ENCODE measurements at places on chromosomes 1 and 21.

DNA sequence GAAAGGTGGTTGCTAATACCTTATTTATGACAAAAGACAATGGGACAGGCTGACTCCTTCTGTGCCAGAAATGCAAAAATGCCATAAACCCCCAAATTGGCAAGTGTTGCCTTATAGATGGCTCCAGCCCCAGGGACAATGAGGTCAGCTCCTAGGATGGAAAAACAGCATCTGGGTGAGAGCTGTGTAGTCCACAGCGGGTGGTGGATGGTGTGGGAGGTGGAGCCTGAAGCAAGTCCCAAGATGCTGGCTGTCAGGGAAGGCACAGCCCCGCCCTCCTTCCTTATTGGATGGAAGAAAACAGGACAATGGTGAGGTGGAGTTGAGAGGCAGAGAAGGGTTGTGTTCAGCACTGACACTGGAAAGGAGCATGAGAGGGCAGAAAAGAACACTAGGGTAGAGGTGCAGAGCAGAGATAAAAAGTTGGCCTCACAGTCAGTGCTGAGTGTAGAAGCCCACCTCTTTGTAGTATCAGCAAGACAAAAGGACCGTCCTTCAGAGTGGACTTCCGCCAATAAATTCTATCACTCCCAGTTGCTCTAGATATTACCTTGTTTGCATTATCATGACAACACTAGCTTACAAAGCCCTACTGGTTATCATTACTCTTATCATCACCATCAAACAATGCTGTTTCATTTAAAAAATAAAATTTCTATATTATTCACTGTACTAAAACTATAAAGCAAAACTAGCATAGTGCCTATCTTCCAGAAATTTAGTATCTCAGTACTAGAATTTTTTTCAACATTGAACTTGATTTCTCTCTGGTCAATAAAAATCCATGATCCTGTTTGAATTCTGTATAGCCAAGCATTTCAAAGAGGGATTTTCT lies 3.7 kb upstream of the SDE2 start:
- DNase-seq: peak; percentile 42

DNA sequence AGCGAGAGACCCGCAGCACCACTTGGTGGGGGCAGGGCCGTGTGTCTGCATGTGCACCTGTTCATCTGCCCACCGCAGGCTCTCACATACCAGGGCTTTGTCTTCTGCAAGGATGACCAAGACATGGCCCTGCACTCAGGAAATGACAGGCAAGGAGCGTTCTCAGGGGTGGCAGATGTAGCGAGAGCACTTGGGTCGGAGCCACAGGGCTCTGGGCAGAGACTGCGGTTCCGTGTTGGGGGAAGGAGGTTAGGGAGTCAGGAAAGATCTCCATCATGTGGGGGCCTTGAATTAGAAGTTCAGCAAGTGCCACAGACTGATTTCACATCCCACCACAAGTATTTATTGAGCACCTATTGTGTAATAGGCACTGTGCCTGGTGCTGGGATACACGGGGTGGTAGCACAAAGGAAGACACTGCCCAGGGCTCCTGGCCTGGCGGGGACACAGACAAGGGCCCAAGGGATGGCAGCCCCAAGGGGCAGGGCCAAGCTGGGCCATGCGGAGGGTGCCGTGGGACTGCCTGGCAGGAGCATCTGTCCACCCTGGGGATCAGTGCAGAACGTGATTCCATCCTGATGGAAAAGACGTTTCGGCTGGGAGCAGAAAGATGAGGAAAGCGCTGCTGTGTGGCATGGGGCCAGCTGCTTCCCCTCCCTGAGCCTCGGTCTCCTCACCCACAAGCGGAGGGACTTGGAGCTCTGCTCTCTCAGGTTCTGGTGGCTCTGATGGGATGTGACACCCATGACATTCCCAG lies 11.4 kb upstream of the SPSB1 start:
- no peak for DNase-seq

- no peak for DNase-seq
Observed at GRCh38 chr1:167548059-167548932, 5.3 kb downstream of the CREG1 start.

DNA sequence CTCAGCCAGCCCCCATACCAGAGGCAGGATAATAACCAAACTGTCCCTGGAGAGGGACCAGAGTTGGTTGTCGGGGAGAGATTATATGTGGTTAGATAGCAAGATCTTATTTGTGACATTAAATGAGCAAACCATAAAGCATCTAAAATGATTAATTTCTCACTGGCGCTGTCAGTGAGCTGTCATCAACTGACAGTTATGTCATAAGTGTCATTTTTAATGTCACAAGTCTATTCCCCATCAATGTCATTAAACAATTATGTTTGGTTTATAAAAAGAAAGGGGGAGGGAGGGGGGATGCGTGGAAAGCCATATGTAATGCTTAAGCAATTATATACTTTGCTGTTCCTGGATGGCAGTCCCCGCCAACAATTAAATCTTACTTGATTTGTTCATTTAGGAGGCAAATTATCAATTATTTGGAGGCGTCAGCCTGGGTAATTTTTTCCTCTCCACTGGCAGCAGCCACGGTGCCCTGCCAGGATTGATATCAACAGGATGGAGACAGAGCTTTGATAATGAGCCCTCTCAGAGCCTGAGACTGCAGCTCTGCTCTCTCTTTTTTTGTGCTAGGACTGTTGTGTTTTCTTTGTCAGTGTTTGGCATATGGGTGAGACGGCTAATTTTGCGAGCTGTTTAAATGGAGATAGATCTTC lies 333.6 kb upstream of the CAMK1G start:
- DNase-seq: no peak

GRCh38 chr1:117671781-117672501 lies 66.1 kb downstream of the TENT5C start:
- DNase-seq: peak; percentile 70

DNA sequence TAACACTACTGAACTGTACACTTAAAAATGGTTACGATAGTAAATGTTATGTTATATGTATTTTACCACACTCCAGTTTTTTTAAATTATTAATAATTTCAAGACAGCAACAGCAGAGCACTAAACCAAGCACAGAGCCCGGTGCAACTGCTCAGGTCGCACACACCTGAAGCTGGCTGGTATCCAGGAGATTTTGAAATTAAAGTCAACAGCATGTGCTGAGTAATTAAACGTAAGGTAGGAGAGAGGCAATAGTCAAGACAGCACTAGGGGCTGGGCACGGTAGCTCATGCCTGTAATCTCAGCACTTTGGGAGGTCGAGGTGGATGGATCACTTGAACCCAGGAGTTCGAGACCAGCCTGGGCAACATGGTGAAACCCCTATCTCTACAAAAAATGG lies 35.1 kb upstream of the SLC30A10 start:
- no peak for DNase-seq

- DNase-seq: no peak
Observed at GRCh38 chr1:93704052-93704451, 22.4 kb upstream of the BCAR3 start.

DNA sequence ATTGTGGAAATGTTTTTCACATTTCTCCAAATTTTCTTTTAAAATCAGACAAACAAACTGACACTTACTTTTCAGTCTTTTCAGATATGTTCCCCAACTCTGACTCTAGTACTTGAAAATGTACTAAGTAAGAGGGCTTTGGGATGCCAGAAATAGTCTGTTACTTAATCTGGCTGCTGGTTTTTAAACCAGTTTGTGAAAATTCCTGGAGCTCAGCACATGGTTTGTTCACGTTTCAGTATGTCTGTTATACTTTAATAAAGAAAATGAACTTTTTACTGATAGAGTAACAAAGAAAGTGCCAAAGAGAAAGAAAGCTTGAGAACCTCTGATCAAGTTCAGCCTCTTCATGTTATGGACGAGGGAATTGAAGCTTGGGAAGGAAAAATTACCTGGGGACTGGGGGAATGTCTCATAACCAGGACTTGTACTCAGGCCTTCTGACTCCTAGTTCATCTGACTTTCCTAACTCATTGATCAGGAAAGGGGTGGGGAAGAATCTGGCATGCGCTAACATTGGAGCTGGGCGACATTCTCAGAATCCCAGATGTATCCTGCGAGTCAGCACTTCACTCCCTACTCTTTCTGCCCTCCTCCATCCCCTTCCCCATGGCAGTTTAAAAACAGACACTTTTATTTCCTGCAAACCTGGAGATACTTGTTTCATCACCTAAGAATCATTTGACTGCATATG lies 30.8 kb upstream of the DNAJC6 start:
- peak; percentile 10 for DNase-seq

DNA sequence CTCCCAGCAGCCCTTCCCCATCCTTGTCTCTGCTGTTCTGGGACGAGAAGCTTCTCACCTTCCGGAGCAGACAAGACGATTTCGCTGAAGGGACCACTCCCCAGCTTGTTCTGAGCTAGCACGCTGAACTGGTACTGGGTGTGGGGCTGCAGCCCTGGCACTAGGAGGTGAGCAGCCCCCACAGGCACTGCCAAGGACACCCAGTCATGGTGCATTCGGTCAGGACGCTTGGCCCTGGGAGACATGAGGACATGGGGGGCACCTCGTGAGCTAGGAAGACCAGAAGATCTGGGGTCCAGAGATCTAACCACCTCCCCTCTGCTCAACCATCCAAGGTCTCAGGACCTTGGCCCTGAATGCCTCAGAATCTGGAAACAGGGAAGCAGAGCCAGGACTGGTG lies 5.3 kb upstream of the TAGLN2 start:
- DNase-seq: no peak

- DNase-seq: no peak
Observed at GRCh38 chr1:1068517-1069055, 5.5 kb downstream of the RNF223 start.

DNA sequence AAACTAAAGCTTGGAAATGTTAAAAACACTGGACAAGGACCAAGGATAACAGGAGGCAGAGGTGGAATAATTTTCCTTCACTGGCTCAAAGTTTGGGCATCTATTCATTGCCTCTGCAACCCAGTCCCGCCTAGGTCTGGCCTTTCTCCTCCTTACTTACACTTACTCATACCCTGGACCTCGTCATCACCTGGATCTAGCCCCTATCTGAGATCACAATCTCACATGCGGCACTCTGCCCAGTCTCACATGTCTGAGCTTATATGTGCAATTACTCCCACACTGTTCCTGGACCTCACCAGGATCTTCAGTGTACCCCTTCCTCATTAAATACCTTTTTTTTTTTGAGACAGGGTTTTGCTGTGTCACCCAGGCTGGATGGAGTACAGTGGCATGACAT lies 37.6 kb downstream of the NVL start:
- no peak for DNase-seq

GRCh38 chr1:17442841-17443240 lies 3.4 kb upstream of the RCC2 start:
- DNase-seq: no peak

DNA sequence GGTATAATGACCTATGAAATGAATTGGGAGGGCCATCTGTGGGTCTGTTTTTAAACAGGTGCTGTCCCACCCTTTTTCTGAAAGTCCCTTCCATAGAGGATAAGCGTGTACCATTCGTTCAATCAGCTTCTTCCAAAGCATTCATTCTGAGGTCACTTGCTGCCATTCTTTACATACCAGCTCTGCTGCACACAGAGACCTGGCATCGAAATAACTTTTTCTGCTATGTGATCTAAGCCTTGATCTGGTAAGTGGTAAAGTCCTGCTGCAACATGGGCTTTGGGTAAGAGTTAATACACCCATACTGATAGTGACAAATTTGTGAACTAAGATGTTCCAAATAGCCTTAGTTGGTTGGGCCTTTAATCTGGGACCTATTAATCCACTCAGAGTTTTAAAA lies 38.9 kb downstream of the DR1 start:
- no peak for DNase-seq

- DNase-seq: no peak
Observed at GRCh38 chr1:53189061-53189460, 7.6 kb upstream of the CPT2 start.

DNA sequence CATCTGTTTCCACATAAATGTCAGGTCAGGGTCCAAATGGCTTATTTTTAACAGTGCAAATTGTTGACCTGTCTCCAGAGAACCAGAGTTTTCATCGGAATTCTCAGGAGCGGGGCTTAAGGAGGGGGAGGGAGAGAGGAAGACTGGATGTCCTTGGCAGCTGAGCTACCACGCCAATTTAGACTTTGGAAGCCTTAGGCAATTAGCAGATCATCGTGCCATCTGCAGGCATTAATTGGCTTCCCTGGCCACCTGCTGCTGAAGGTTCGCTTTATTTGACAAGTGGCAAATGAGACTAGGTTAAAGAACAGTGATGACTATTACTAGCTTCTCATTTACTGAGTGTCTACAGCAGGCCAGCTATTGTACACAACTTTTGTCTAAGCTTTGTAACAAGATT lies 43.7 kb downstream of the HLX start:
- peak; percentile 67 for DNase-seq

DNA sequence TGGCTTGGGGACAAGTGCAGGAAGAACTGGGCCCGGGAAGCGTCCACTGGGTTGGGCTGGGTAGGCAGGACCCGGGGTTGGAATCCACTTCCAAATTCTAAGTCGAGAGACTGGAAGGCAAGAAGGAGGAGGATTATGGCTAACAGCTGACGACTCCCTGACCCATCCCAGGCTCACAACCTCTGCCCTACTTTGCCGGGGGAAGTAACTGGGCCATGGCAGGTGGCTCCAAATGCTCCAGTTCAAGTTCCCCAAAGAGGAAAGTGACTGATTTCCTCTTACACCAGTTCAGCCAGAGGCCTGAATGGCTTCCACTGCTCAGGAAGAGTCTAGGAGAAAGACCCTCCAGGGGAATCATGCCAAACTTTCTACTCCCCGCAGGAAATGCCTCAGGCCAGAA lies 11.4 kb downstream of the EMC1 start:
- no peak for DNase-seq

DNA sequence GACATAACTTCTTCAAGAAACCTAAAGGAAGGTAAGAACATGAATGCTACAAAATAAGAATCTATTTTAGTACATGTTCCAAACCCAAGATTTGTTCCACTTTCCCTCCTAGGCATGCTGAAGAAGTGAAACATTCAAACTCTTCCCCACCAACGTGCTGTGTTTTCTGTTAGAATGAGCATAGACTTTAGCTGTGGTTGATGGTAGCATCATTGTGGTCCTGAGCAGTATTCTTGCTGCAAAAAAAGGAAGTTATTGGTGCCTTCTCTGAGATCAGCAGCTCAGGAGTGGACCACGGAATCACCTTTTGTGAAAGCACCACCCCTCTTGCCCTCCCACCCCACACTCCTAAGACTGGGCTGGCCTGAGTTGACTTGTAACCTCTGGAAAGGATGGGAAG lies 100.4 kb upstream of the POGK start:
- DNase-seq: no peak

GRCh38 chr21:31913182-31913608 lies 40.4 kb downstream of the HUNK start:
- DNase-seq: peak; percentile 62

GRCh38 chr1:16148329-16149092 lies 7.4 kb downstream of the EPHA2 start:
- DNase-seq: no peak

- DNase-seq: peak; percentile 96
Observed at GRCh38 chr1:60896701-60897363, 185.5 kb upstream of the NFIA start.

DNA sequence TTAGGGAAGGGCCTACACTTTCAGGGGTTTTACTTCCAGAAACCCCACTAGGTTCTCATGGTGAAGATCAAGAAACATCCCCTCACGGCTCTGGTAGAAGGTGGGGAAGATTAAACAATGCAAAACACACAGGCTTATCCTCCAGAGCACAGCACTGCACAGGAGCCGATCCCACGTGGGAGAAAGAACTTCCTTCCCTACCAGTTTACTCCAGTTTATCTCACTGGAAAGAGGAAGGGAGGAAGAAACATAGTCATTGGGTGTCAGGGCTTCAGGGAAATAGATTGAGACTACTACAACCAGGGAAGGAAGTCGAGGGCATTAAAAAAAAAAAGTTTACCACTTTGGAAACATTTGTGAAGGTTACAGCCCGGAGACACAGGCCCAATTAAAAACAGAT lies 164.4 kb downstream of the NTPCR start:
- no peak for DNase-seq

- DNase-seq: no peak
Observed at GRCh38 chr1:6440198-6441126, 15.9 kb downstream of the ESPN start.

All from tongue (tissue), 3 donors.